ENCODE measurements at places on chromosomes 3 and 15.

GRCh38 chr3:184662187-184662586 lies 49.7 kb downstream of the MAGEF1 start:
- no peak for DNase-seq

- no peak for DNase-seq
Measured at GRCh38 chr3:128072454-128073184, 20.4 kb downstream of the SEC61A1 start.

- DNase-seq = no peak
Measured at GRCh38 chr15:76391309-76391708, 54.7 kb downstream of the ISL2 start.

DNA sequence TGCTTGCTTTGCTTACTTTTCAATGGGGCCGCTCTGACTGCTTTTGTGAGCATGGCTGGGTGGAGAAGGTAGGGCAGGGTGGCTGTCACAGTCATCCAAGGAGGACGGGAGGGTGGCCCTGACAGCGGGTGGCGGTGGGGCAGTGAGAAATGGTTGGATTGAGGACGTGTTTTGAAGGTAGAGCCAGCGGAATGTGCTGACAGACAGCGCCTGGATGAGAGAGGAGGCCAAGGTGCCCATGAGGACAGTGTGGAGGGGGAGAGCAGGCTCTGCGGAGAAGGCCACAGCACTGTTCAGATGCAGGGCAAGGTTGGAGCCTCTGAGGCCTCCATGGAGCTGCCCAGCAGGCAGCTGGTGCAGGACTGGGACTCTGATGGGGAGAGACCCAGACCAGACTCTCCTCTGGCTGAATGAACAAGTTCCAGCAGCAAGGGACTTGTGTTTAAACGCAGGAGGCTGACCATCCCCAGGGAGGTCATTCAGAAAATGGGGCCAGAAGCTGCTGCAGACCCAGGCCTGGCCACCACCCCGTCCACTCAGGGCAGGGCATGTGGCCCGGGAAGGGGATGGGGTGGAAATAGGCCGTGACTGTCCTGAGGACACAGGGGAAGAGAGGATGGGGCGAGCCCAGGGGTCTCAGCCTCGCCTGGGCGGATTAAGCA lies 120.3 kb upstream of the PRR20G start:
- no peak for DNase-seq

DNA sequence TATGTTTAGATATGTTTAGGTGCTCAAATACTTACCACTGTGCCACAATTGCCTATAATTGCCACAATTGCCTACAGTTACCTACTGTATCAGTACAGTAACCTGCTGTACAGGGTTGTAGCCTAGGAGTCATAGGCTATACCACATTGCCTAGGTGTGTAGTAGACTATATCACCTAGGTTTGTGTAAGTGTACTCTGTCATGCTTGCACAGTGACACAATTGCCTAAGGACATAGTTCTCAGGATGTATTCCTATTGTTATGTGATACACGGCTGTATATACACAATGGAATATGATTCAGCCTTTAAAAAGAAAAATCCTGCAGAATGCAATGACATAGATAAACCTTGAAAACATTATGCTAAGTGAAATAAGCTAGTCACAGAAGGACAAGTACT lies 264.8 kb downstream of the RAP2B start:
- DNase-seq = no peak

GRCh38 chr3:113035387-113035982 lies 44.7 kb downstream of the GTPBP8 start:
- DNase-seq = no peak

DNA sequence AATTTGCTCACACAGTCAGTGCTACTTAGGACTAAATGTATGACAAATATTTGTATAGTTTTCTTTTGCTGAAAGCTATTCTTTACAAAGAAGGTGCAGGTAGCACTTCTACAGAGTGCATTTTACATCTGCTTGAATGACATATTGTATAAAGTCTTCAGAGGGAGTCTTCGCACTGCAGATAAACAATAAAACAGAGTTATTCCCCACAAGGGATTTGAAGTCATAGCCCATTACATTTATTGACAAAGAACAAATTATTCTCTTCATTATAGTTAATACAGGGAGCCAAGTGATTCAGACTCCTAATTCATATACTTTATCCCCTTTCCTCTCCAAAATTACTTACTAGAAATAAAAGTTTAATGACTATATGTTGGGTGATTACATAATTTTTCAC lies 529.7 kb downstream of the EDEM1 start:
- DNase-seq = no peak

- DNase-seq = peak; percentile 63
Measured at GRCh38 chr15:41944313-41944940, 27.9 kb downstream of the EHD4 start.

Data from AG04449 (cell line).